ENCODE measurements at places on chromosomes 4 and X. TPM values are rescaled to one million over a fixed set of nuclear protein-coding genes. Genes with fewer than 3 reads are reported as not detected.

The TBC1D8B gene
- 1.9 TPM for total RNA-seq

The ZCCHC4 gene
- 9.2 TPM for total RNA-seq

The NUP62CL gene
- total RNA-seq, result 0.46 TPM

The FGFR3 gene
- total RNA-seq, result 2.9 TPM

The PTPN13 gene
- 3.1 TPM for total RNA-seq

The GLRB gene
- total RNA-seq, result 7.8 TPM

The CXCL11 gene
- total RNA-seq, result not detected

The XKRX gene
- not detected for total RNA-seq

The VMA21 gene
- total RNA-seq, result 17.2 TPM

The IRF2 gene
- 27.2 TPM for total RNA-seq

The BMPR1B gene
- total RNA-seq, result 1.4 TPM

The POU4F2 gene
- not detected for total RNA-seq

Measured in Right ventricle myocardium superior (tissue), 1 donor.